ENCODE measurements at places on chromosomes 3 and 15.

DNA sequence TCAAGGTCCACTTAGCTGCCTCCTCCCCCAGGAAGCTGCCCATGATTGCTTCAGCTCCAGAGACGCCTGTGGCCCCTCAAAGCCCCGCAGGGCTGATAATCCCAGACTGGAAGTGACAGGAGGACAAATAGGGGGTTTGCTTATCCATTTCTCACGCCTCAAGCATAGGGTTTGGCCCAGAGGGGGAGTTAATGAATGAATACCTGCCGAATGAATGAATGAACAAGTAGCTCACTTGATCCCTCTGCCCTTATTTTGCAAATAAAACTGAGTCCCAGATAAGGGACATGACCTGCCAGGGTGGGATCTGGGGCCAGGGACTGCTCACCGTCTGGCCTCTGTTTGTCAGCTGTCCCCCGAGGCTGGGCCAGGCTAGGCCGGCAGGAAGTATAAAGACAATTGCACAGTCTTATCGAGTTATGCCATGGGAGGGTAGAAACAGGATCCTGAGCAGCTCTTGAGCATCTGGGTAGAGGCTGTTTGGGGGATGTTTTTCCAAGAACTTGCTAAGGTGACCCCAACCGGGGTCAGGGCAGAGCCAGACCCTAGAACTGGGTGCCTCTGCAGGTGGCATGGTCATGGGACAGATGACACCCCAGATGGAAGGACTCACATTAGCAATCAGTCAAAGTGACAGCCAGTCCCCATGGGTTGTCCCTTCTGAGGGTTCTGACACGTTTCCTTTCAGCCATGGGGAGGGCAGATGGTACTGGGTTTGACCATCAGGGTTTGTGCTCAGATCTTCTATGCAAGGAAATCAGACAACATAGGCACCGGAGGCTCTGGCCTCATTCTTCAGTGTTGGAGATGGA lies 45.0 kb downstream of the IQSEC1 start:
- no peak for DNase-seq

GRCh38 chr15:88032787-88033186 lies 223.8 kb downstream of the NTRK3 start:
- no peak for DNase-seq

DNA sequence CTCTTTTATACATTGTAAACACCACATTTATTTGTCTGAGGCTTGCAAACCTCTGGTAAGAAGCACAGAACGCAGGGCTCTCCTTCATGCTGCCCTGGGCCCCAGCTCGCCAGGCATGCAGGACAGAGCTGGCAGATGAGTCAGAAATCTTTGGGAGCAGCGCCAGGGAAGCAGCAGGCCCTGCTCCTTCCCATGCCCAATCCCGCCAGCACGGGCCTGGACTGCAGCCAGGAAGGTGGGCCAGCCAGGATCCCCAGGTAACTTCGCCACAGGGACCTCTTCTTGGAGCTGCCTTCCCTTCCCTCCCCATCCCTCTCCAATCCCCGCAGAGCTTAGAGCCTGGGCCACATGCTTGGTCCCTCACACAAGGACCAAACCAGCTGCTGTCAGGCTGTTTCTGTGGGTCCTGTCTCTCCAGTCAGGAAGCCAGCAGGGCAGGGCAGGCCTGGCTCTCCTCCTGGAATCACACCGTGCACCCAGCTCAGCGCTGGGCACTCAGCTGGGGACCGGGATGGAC lies 8.8 kb downstream of the STOML1 start:
- DNase-seq, result no peak

GRCh38 chr15:98009971-98010370 lies 49.5 kb downstream of the ARRDC4 start:
- no peak for DNase-seq

GRCh38 chr3:102230057-102230456 lies 204.8 kb upstream of the ZPLD1 start:
- no peak for DNase-seq

- DNase-seq, result no peak
These were observed 17.8 kb upstream of the NR2E3 start for GRCh38 chr15:71792521-71792920.

DNA sequence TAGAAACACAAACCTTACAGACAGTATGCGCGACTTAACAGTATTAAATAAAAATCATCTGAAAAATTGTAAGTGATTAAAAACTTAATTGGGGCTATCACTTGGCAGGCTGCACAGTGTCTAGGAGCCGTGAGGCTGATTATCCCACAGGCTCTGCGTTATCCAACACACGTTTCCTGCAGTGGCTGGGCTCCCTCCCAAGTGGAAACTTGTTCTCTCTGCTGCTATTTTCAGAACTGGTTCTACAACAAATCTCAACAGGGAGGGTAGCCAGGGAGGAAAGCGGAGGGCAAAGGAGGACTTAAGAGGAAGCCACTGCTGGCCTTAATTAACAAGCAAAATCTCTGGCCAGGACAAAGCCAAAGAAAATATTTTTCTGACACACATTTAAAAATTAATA lies 555.2 kb downstream of the MAGI1 start:
- DNase-seq, result no peak

- no peak for DNase-seq
These were observed 109.7 kb upstream of the FAM3D start for GRCh38 chr3:58776231-58776630.

DNA sequence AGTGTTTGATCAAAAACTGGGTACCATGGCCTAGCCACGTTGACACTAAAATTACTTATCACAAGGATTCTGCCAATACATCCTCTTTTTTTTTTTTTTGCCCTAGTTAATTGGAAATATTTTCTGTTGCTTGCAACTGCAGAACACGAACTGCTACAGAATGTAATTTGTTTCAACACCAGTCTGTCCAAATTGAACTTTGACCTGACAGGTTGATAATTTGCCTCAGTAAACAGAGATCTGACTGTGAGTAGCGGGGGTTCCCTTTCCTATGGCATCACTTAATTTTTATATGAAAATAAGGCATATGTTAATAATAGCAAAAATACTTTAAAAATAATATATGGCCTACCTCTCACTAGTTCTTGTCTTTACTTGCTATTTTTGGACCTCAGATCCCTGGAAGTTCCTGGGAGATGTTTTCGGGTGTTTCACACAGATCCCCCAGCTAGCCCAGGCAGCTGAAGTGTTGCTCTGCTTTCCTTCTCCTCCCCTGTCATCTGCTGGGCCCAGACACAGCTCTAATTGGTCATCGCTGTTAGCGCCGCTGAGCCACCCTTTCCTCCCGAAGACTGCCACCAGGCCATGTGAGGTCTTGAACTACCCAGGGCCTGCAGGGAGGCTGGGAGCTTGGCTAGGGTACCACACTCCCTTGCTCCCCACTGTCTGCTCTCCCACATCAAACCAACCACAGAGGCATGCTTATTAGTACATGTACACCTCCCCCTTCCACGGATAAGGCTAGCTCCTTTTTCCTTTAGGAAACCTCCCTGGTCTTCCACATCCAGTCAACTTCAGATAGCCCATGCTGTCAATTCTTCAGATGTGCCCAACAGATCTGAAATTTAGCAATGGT lies 89.8 kb upstream of the RNF7 start:
- no peak for DNase-seq

- DNase-seq, result no peak
These were observed 86.9 kb downstream of the PLCH1 start for GRCh38 chr3:155658006-155658405.

DNA sequence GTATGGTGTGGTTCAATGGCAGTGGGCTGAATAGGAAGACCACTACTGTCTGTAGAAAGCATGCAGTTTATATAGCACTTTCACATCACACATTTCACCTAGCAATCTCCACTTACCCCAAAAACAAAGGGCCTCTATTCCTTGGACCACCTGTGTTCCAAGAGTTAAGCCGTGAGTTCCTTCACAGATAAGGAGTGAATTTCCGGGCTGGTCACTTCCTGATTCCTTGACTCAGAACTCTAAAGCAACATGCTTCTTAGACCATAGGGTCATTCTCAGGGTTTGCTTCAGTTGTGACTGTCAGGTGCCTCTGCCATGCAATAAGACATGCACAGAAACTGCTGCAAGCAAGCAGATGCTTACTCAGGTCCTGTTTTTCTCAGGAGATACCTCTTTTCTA lies 588.5 kb upstream of the TGFBR2 start:
- DNase-seq, result no peak

DNA sequence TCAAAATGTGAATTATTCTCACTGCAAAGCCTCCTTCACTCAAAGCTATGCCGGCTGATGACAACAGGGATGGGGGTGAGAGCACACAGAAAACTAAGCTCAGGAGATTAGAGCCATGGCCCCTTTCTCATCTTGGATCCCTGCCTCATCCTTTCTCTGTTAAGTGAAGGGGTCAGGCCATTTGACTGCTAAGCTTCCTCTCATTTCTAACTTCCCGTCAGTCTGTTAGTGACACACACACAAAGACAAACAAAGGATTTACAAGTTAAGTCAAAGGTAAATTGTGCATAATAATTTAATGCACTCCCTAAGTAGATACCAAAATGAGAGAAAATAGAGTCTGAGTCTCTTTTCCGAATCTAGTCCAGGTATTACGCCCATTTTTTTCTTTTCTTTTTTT lies 1.2 kb downstream of the SS18L2 start:
- DNase-seq, result no peak

- no peak for DNase-seq
These were observed 42.1 kb downstream of the FBLN2 start for GRCh38 chr3:13590841-13591520.

- DNase-seq, result no peak
These were observed 247.4 kb downstream of the KBTBD8 start for GRCh38 chr3:67245545-67245944.

DNA sequence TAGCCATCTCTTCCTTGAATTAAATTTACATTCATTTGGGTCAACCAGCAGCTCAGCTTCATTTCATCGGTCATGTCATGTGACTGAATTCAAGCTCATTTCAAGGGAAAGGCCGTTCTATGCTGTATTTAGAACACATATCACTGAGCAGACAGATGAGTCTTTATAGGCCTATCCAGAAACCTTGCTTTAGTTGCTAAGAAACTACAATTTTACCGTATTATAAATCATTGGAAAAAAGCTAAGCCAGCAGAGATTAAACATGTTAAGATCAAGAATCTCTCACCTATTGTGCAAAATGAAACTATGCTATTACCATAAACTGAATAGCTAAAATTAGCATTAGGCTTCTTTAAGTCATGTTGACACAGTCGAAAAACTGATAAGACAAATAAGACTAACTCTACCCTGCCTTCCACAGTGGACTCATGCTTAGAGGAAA lies 2.2 kb downstream of the NPTN start:
- DNase-seq, result no peak

All from stimulated activated CD8-positive, alpha-beta memory T cell treated with anti-CD3 and anti-CD28 coated beads, Interleukin-4, amount 100 ng/mL, for 1 hour (primary cell).